ENCODE measurements at places on chromosomes 7 and 10. TPM values are rescaled to one million over a fixed set of nuclear protein-coding genes. Genes with fewer than 3 reads are reported as not detected.

GRCh38 chr7:34946486-34946885 lies 90.8 kb downstream of the DPY19L1 start:
- H3K27me3 ChIP-seq, result no peaks in the 10 kb centered on the region
- no peak for DNase-seq
- no peaks in the 10 kb centered on the region for H3K36me3 ChIP-seq
- H3K27ac ChIP-seq, result no peak overlapping the region
- no peak overlapping the region for H3K4me3 ChIP-seq
- no peaks in the 10 kb centered on the region for H3K4me1 ChIP-seq

Gene ADARB2
- total RNA-seq, result 2.6 TPM

- H3K36me3 ChIP-seq, result no peaks in the 10 kb centered on the region
- H3K27ac ChIP-seq, result no peak overlapping the region
- H3K27me3 ChIP-seq, result no peaks in the 10 kb centered on the region
- H3K4me1 ChIP-seq, result peaks cover 4% of the 10 kb centered on the region
- DNase-seq, result no peak
Measured at GRCh38 chr10:68342909-68343516, 10.3 kb upstream of the PBLD start.

Gene AGR3
- not detected for total RNA-seq

Gene HTR7
- total RNA-seq, result 1.0 TPM

- no peaks in the 10 kb centered on the region for H3K36me3 ChIP-seq
- H3K27ac ChIP-seq, result no peak overlapping the region
- no peak overlapping the region for H3K4me3 ChIP-seq
- DNase-seq, result no peak
Measured at GRCh38 chr10:49617121-49618020, 3.5 kb downstream of the CHAT start.

Gene COBL
- total RNA-seq, result under 0.01 TPM

GRCh38 chr7:1124164-1124563 lies 35.8 kb downstream of the ZFAND2A start:
- DNase-seq, result no peak
- no peak overlapping the region for H3K4me3 ChIP-seq
- peaks cover 11% of the 10 kb centered on the region for H3K4me1 ChIP-seq
- no peaks in the 10 kb centered on the region for H3K36me3 ChIP-seq
- no peaks in the 10 kb centered on the region for H3K27me3 ChIP-seq
- peak overlapping the region; percentile 71 for H3K27ac ChIP-seq

Gene TMEM236
- not detected for total RNA-seq
